Liver (tissue), 10 donors: ENCODE measurements at places on chromosomes 13 and 19. TPM values are rescaled to one million over a fixed set of nuclear protein-coding genes. Genes with fewer than 3 reads are reported as not detected.

CYP2B6 gene
- total RNA-seq, result 13.0 TPM

VSTM1 gene
- 1.3 TPM for total RNA-seq

ZNF441 gene
- total RNA-seq, result 7.4 TPM

GAPDHS gene
- not detected for total RNA-seq

ZNF582 gene
- 2.1 TPM for total RNA-seq

SOHLH2 gene
- total RNA-seq, result 0.84 TPM

APOC4 gene
- total RNA-seq, result 131 TPM

GPR183 gene
- 4.0 TPM for total RNA-seq

ESD gene
- 66.6 TPM for total RNA-seq

SBK3 gene
- not detected for total RNA-seq

RDH8 gene
- total RNA-seq, result not detected

PRRG2 gene
- total RNA-seq, result 1.1 TPM

DNA sequence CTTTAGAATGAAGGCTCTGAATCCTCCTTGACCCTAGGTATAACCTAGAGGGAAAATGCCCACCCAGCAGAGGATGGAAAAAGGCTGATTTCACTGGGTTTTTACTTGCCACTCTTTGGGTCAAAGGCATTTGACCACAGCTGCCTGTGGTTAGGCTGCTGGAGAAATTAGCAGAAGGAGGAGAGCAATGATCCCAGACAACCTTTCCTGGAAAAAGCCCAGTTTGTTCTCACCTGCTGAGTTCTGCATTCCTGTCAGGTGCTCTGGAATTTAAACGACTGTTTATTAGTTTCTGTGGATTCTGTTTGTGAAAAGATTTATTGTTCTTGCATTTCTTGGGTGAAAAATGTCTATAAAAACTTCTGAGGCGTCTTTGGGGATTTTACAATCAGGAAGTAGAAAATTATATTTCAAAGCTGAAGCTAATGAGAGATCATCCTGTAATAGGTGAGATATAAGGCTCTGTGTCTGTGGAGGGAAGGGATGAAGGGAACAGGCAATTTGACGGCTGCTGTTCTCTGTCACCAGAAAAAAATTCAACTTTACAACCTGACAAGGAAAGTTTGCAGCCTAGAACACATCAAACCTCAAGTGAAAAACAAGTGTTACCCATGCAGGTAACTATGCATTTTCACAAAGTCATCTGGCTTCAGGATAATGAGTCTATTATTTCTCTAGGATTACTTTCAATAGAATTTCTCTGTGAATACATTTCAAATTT, 519.7 kb downstream of the DIAPH3 start:
- H3K36me3 ChIP-seq, result no peaks in the 10 kb centered on the region
- no peak overlapping the region for H3K4me3 ChIP-seq
- no peak for DNase-seq

DNA sequence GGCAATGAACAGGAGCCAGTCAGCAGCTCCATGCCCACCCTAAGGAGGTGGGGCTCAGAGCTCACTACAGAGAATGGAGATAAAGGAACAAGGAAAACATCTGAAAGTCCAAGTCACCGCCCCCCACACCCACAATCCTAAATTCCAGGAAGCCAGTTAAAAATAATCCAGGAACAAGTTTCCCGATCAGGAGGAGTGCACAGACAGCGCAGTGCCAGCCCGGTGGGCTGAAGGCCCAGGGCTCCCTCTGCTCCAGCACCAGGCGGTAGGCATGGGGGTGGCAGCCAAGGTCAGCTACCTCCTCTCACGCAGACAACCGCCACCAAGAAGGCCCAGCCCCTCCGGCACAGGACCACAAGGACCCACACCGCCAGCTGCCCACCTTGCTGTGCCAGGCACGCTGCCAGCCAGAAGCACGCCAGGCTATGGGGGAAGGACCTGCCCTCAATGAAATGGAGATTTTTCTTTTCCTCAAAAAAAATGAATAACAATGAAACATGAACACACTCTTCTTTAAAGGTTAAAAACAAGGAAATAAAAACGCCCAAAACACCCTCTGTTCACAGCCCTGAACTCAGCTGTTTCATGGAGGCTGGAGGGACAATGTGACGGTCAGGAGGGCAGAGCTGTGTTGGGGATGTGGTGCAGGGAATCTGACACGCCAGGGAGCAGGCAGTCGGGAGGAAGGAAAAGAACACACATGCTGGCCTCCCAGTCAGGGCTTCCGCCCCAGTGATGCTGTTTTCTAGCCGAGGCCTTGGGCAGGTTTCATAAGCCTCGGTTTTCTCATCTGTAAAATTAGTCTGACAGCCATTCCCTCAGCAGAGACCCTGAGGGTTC, 11.0 kb downstream of the STK24 start:
- peaks cover 22% of the 10 kb centered on the region for H3K4me1 ChIP-seq
- peak overlapping the region; percentile 89 for H3K27ac ChIP-seq
- H3K4me3 ChIP-seq, result no peak overlapping the region
- no peaks in the 10 kb centered on the region for H3K27me3 ChIP-seq

GRCh38 chr13:65125236-65125635, 2104.9 kb downstream of the PCDH9 start:
- no peaks in the 10 kb centered on the region for H3K36me3 ChIP-seq
- no peak for DNase-seq
- H3K4me3 ChIP-seq, result no peak overlapping the region
- H3K4me1 ChIP-seq, result no peaks in the 10 kb centered on the region

GRCh38 chr19:40588110-40588854, 11.6 kb downstream of the SHKBP1 start:
- DNase-seq, result no peak
- no peak overlapping the region for H3K27ac ChIP-seq
- H3K4me1 ChIP-seq, result no peaks in the 10 kb centered on the region
- H3K4me3 ChIP-seq, result no peak overlapping the region

GRCh38 chr13:73995736-73996135, 138.5 kb downstream of the KLF12 start:
- no peaks in the 10 kb centered on the region for H3K27me3 ChIP-seq
- DNase-seq, result no peak
- H3K4me1 ChIP-seq, result no peaks in the 10 kb centered on the region
- no peak overlapping the region for H3K4me3 ChIP-seq

DNA sequence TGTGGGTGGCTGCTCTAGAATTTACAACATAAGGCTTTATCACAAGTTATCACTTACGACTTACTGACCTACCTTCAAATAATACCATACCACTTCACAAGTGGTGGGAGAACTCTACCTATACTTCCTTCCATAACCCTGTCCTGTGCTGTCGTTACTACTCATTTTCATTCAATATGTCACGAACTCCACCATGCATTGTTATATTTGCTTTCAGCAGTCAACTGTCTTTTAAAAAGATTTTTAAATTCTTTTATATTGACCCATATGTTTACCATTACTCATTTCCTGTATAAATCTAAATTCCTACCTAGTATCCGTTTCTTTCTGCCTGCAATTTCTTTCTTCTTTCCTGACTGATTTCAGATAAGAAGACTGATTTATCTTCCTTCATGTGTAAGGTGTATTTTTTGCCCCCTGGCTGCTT, 200.0 kb downstream of the KLF12 start:
- no peak for DNase-seq
- no peaks in the 10 kb centered on the region for H3K4me1 ChIP-seq
- no peak overlapping the region for H3K4me3 ChIP-seq
- H3K27ac ChIP-seq, result no peak overlapping the region
- H3K27me3 ChIP-seq, result no peaks in the 10 kb centered on the region

- H3K36me3 ChIP-seq, result no peaks in the 10 kb centered on the region
- no peak overlapping the region for H3K27ac ChIP-seq
- no peaks in the 10 kb centered on the region for H3K4me1 ChIP-seq
- no peak for DNase-seq
- H3K4me3 ChIP-seq, result no peak overlapping the region
Measured at GRCh38 chr13:22428188-22428828, 752.5 kb upstream of the SGCG start.

- DNase-seq, result no peak
- H3K27me3 ChIP-seq, result no peaks in the 10 kb centered on the region
- no peaks in the 10 kb centered on the region for H3K4me1 ChIP-seq
- H3K36me3 ChIP-seq, result no peaks in the 10 kb centered on the region
Measured at GRCh38 chr13:73250061-73250460, 191.3 kb downstream of the KLF5 start.

- DNase-seq, result no peak
- H3K4me3 ChIP-seq, result no peak within 1 kb of the TSS
- H3K27ac ChIP-seq, result no peak within 1 kb of the TSS
- no peaks in the 10 kb centered on the region for H3K4me1 ChIP-seq
- no peaks in the 10 kb centered on the region for H3K27me3 ChIP-seq
Measured at GRCh38 chr13:85799097-85799582, at the start of gene SLITRK6. TSS of gene SLITRK6 (minus strand) at chr13:85799419. CDS start at chr13:85796508, 2,911 bp downstream.

DNA sequence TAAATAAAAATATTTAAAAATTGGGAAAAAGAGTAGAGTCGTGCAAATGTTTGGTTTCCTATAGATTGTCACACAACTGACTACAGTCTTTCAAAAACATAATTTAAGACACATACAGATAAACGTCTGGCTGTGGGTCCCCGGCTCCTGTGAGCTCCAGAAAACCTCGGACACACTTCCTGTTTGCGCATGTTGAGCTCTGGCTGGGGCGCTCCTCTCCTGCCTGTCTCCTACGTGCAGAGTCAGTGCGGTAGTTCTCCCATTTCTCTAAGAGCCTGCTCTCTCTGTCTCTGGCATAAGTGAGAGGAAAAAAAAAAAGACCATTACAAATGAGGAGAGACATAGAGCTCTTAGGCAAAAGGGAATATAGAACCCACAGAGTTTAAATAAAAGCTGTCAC, 128.2 kb upstream of the OBI1 start:
- no peak overlapping the region for H3K27ac ChIP-seq
- peaks cover 2% of the 10 kb centered on the region for H3K27me3 ChIP-seq
- no peaks in the 10 kb centered on the region for H3K36me3 ChIP-seq
- DNase-seq, result no peak
- H3K4me3 ChIP-seq, result no peak overlapping the region
- H3K4me1 ChIP-seq, result no peaks in the 10 kb centered on the region

GRCh38 chr13:97573011-97573410, 139.0 kb downstream of the RAP2A start:
- DNase-seq, result no peak
- peaks cover 4% of the 10 kb centered on the region for H3K4me1 ChIP-seq
- H3K27ac ChIP-seq, result no peak overlapping the region
- H3K27me3 ChIP-seq, result no peaks in the 10 kb centered on the region
- no peaks in the 10 kb centered on the region for H3K36me3 ChIP-seq

DNA sequence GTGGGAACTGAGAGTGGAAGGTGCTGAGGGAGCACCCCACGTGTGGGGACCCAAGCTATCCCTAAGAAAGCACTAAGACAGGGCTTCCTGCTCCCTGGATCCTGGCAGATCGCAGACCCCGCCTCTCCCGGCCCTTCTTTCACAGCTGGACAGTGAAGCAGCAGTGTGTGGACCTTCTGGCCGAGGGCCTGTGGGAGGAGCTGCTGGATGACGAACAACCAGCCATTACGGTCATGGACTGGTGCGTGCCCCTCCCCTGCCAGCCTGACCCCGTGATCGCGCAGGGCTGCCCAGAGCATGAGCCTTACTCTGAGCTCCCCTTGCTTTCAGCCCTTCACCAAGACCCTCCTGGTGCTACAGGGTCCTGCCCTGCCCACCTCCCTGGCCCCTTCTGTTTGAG, 2.3 kb downstream of the NCCRP1 start:
- H3K27ac ChIP-seq, result no peak overlapping the region
- H3K27me3 ChIP-seq, result peaks cover 5% of the 10 kb centered on the region
- H3K36me3 ChIP-seq, result no peaks in the 10 kb centered on the region
- H3K4me1 ChIP-seq, result peaks cover 5% of the 10 kb centered on the region

DNA sequence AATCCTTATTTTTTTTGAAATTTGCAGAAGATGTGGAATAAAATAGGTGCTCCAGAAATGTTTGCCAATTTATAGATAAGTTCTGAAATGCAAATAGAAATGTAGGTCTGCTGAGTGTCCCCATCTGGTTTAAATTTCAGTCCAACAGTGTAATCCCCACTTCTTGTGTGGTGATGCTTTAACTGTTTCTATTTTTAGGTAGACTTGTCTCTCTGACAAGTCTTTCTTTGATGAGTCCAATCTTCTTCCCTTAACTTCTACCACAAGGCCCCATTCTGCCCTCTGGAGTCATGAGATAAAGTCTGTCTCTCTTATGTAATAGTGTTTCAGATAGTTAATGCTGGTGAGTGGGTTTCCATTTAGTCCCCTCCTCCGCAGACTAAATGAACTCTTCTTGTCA, 390.4 kb downstream of the RFC3 start:
- no peak overlapping the region for H3K4me3 ChIP-seq
- H3K4me1 ChIP-seq, result no peaks in the 10 kb centered on the region
- no peaks in the 10 kb centered on the region for H3K27me3 ChIP-seq
- no peaks in the 10 kb centered on the region for H3K36me3 ChIP-seq
- no peak overlapping the region for H3K27ac ChIP-seq

- H3K27ac ChIP-seq, result no peak overlapping the region
- no peak for DNase-seq
- peaks cover 2% of the 10 kb centered on the region for H3K4me1 ChIP-seq
- H3K36me3 ChIP-seq, result no peaks in the 10 kb centered on the region
- H3K27me3 ChIP-seq, result no peaks in the 10 kb centered on the region
- H3K4me3 ChIP-seq, result no peak overlapping the region
Measured at GRCh38 chr19:33948651-33949335, 152.1 kb downstream of the KCTD15 start.

DNA sequence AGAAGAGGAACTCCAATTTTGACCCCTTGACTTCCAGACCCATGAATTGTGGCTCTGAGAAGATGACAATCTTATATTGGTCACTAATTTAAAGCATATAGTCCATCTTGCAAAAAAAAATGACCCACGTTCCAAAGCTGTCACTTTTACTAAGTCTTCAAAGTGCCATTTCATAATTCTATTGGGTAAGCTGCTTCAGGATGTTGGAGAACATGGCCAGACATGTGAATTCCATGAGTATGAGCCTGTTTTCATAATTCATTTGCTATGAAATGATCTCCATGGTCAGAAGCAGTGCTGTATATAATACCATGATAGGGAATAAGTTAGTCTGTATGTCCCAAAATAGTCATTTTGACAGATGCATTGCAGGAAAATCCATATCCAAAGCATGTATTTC, 1787.3 kb downstream of the SLITRK5 start:
- DNase-seq, result no peak
- H3K4me3 ChIP-seq, result no peak overlapping the region
- H3K27me3 ChIP-seq, result no peaks in the 10 kb centered on the region
- no peaks in the 10 kb centered on the region for H3K36me3 ChIP-seq
- no peaks in the 10 kb centered on the region for H3K4me1 ChIP-seq

DNA sequence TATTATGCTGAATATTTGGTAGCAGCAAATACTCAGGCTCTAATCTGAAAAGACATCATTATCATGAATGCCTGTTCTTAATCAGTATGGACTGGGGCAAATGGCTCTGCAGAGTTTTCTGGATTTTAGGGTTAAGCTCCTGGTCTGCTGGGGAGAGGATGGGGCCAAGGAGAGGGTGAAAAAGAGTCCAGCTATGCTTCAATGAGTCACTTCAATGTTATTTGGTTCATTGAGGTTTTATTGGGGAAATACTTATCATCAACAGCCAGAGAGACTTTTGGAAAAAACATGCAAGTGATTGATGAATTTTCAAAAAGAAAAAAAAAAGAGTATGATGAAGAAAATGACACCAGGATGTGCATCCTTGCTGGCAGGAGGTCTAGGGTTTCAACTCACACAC, 278.3 kb downstream of the UQCRFS1 start:
- DNase-seq, result no peak
- H3K4me1 ChIP-seq, result no peaks in the 10 kb centered on the region
- H3K27ac ChIP-seq, result no peak overlapping the region
- H3K4me3 ChIP-seq, result no peak overlapping the region
- H3K36me3 ChIP-seq, result no peaks in the 10 kb centered on the region

GRCh38 chr13:28501547-28501946, 6.6 kb upstream of the FLT1 start:
- no peaks in the 10 kb centered on the region for H3K4me1 ChIP-seq
- no peak overlapping the region for H3K4me3 ChIP-seq
- no peaks in the 10 kb centered on the region for H3K27me3 ChIP-seq
- H3K27ac ChIP-seq, result no peak overlapping the region
